ENCODE measurements at places on chromosomes 5 and 9. TPM values are rescaled to one million over a fixed set of nuclear protein-coding genes. Genes with fewer than 3 reads are reported as not detected.

Gene ENTPD8
- polyA plus RNA-seq = 16.5 TPM

Gene SRD5A1
- polyA plus RNA-seq = 8.6 TPM

Gene AQP3
- polyA plus RNA-seq = 99.3 TPM

Gene PDZD2
- 1.7 TPM for polyA plus RNA-seq

Gene MEIKIN
- polyA plus RNA-seq = not detected

Gene PRUNE2
- polyA plus RNA-seq = 0.46 TPM

Gene ANXA1
- 337 TPM for polyA plus RNA-seq

Gene TAF11L12
- polyA plus RNA-seq = not detected

Gene CAVIN4
- 0.53 TPM for polyA plus RNA-seq

Gene CTNND2
- 27.7 TPM for polyA plus RNA-seq

Gene SLC6A19
- 5.8 TPM for polyA plus RNA-seq

Gene IFNA21
- polyA plus RNA-seq = not detected

Gene PHF19
- 30.9 TPM for polyA plus RNA-seq

Gene CARD6
- polyA plus RNA-seq = 1.4 TPM

Gene DNAJC25
- polyA plus RNA-seq = 14.6 TPM

Gene ANKRD18B
- 0.62 TPM for polyA plus RNA-seq

Gene DOK3
- 2.6 TPM for polyA plus RNA-seq

Gene SPINK13
- 3.1 TPM for polyA plus RNA-seq

Gene CCNO
- polyA plus RNA-seq = 0.97 TPM

Gene SOX30
- polyA plus RNA-seq = 0.44 TPM

Gene SPINK1
- 2,511 TPM for polyA plus RNA-seq

Gene BNC2
- 19.3 TPM for polyA plus RNA-seq

Gene GAPT
- not detected for polyA plus RNA-seq

Gene IL33
- not detected for polyA plus RNA-seq

Gene SLC36A3
- not detected for polyA plus RNA-seq

Gene CDO1
- polyA plus RNA-seq = 8.4 TPM

Gene GABRA1
- not detected for polyA plus RNA-seq

Gene KCNV2
- polyA plus RNA-seq = not detected

Gene PHYHD1
- polyA plus RNA-seq = 32.3 TPM

Gene TAL2
- not detected for polyA plus RNA-seq

Gene TLX3
- 0.22 TPM for polyA plus RNA-seq

Gene CTXN3
- polyA plus RNA-seq = not detected

Gene PRKAA1
- 24.5 TPM for polyA plus RNA-seq

Gene WNT8A
- not detected for polyA plus RNA-seq

Gene UHRF2
- 16.6 TPM for polyA plus RNA-seq

Gene PPP2R2B
- polyA plus RNA-seq = 5.1 TPM

Gene IL4
- not detected for polyA plus RNA-seq

Gene DBN1
- polyA plus RNA-seq = 122 TPM

Gene CYLC2
- not detected for polyA plus RNA-seq

Gene C5orf58
- not detected for polyA plus RNA-seq

Gene HK3
- polyA plus RNA-seq = not detected

Gene MAMDC4
- polyA plus RNA-seq = 12.7 TPM

Gene C1QTNF3
- 0.91 TPM for polyA plus RNA-seq

Measured in hepatocyte (in vitro differentiated cells).